ENCODE measurements at places on chromosomes 5 and 9.

GRCh38 chr5:105882956-105883481 is 1787.7 kb downstream of the EFNA5 start:
- DNase-seq = no peak

GRCh38 chr9:107881626-107882300 is 392.2 kb upstream of the KLF4 start:
- DNase-seq = no peak

GRCh38 chr9:113548221-113549041 is 84.9 kb downstream of the RGS3 start:
- DNase-seq = no peak

DNA sequence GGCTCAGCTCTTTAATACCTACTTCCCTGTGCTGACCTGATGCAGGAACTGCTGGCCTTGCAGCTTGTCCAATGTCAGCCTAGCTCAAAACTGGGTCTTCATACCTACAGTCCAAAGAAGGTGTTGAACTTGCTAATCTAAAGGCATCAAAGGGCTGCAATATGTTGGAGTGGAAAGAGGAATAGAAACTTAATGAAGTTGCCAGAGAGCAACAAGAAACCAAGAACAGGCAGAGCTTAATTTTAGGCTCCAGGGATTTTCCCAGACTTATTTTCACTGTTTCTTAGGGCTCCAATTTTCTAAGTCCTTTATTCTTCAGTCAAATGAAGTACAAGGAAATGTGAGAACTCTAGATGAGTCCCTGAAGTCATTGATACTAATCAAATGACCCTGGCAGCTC is 17.6 kb upstream of the ERCC6L2 start:
- DNase-seq = no peak

DNA sequence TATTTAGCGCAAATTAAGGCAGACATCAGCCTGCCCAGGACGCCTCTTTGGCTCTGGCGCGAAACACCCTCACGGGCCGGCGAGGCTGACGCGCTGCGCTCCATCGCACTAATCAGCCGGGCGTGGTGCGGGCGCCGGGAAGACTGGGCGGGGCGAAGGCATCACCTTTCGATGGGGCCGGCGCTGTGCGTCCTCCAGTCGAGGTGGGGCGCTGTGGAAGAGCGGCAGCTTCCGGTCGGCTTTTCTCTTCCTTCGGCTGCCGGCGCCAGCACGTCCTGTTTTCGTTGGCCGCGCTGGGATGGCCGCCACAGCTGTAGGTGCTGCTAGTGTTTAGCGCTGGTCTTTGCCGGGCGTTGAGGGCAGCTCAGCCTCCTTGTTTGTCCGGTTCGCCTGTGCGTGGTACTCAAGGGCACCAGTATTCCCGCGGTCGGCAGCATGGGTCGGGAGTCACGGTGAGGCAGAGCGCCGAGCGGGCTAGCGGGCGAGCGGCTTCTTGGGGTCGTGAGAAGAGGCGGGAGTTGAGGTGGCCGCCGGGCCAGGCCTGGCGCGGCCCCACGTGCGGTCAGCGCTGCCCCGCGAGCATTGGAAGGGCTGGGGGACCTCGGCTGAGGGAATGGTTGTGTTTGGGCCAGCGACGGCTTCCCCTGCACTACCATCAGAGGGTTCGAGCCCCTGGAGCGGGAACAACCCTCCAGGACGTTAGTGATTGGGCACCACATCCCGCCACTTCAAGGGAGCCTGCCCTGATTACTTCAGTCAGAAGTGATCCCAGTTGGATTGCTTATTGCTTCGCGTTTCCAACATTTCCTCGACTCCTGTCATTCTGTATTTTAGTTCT is at the start of gene DDX46:
Gene DDX46, plus strand, starts transcription at position 276 of the 838 bp plus-strand sequence. Its CDS starts 160 bp downstream, at position 436.
- DNase-seq = peak; percentile 98

- DNase-seq = no peak
Observed at GRCh38 chr5:102531506-102531905, 32.7 kb upstream of the SLCO6A1 start.

- no peak for DNase-seq
Observed at GRCh38 chr9:82783045-82783444, 279.9 kb downstream of the RASEF start.

- DNase-seq = no peak
Observed at GRCh38 chr5:117652958-117653280, 1078.3 kb upstream of the SEMA6A start.

GRCh38 chr9:2234371-2234893 is 219.3 kb downstream of the SMARCA2 start:
- DNase-seq = peak; percentile 47

DNA sequence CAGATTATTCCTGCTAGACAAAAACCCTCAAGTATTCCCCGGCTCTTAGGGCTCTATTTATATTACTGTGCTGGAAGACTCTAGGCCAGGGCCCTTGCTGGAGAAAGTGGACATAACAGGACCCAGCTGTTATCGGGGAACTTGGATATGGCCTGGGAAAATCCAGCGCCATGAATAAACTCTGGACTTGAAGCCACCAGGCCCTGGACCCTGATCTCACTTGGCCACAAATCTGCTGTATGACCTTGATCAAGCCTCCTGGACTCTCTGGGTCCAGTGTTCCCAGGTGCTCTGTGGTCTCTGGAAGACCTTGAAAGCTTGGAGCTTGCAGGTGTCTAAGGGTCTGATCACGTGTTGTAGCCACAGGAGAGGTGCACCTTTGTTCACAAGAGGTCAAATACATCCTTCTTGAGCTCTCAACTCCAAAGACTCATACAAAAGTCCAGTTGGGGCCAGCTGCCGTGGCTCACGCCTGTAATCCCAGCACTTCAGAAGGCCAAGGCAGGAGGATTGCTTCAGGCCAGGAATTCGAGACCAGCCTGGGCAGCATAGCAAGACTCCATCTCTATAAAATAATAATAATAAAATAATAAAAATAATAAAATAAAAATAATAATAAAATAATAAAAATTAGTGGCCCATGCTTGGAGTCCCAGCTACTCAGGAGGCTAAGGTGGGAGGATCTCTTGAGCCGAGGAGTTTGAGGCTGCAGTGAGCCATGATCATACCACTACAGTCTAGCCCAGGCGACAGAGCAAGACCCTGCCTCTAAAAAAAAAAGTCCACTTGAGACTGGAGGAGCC is 26.5 kb downstream of the COL27A1 start:
- no peak for DNase-seq

GRCh38 chr5:148585988-148586387 is 68.3 kb downstream of the HTR4 start:
- no peak for DNase-seq

DNA sequence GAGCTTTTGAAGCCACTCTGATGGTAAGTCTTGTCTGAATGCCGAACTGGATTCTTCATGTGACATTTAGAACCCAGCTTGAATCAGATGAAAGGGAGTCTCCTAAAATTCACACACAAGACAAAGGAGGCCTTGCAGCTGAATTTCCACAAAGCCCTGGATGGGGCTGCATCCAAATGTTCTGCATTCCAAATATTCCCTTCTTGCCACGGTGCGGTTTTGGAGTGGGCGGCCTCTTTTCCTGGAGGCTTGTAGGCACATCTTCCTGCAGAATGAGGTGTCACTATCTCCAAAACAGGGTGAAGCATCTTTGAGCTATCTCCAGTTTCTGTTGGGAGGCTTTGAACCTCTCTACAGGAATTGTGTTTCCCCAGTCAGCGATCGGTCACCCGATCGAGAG is 342.7 kb downstream of the ARHGEF28 start:
- no peak for DNase-seq

- DNase-seq = no peak
Observed at GRCh38 chr9:107213561-107214028, 69.5 kb upstream of the RAD23B start.

- peak; percentile 25 for DNase-seq
Observed at GRCh38 chr9:106286249-106286648, 576.7 kb upstream of the ZNF462 start.

DNA sequence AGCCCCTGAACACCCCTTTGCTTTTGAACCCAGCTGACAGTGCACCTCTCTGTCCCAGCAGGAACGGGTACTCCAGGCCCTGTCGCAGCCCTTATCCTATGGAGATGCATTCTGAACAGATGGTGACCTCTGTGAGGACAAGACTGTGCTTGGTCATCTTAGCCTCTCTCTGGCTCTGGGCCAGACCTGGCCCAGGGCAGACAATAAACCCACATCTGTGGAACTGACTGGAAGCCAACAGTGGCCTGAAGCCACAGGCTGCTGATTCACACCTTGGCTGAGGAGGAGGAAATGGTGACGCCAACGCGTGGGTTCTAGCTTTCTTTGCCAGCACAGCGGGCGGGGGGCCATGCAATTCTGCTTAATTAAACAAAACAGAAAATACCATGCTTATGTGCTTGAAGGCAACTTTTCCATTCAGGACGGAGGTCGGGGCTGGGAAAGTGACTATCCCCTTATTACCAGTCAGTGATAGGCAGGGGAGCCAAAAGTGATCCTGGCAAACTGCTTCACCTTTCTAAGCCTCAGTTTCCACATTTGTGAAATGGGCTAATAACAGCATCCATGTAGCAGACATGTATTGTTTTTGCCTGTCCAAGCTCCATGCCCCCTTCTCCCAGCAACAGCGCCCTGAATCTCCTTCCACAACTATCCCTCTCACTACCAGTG is 10.8 kb downstream of the SH3PXD2B start:
- no peak for DNase-seq

DNA sequence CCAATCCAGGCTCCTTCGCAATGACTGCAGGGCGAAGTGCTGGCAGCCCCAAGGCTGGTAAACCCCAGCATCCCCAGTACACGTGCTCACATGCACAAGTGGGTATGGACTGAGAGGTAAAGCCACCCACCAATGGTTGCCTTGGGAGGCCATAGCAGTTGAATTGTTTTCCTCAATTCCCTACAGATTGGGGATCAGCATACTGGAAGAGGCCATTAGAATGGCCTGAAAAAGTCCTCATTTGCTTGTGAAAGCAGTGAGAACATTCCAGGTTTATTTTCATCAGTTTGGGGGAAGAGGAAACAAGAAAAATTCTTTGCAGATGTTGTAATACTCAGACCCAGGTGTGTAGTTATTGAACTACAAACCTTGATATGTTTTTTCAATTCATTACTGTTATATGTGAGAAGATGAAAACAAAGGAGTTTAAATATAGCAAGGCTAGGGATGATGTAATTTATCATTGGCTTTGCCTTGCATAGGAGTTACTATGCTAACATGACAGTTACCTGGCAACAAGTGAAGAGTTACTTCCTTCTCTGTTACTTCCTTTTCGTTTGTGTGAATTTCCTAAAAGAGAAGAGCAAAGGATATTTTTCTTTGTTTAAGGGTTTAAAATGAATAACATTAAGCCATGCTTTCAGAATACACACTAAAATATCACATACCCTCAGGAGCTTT is 36.4 kb downstream of the MTMR12 start:
- DNase-seq = no peak

DNA sequence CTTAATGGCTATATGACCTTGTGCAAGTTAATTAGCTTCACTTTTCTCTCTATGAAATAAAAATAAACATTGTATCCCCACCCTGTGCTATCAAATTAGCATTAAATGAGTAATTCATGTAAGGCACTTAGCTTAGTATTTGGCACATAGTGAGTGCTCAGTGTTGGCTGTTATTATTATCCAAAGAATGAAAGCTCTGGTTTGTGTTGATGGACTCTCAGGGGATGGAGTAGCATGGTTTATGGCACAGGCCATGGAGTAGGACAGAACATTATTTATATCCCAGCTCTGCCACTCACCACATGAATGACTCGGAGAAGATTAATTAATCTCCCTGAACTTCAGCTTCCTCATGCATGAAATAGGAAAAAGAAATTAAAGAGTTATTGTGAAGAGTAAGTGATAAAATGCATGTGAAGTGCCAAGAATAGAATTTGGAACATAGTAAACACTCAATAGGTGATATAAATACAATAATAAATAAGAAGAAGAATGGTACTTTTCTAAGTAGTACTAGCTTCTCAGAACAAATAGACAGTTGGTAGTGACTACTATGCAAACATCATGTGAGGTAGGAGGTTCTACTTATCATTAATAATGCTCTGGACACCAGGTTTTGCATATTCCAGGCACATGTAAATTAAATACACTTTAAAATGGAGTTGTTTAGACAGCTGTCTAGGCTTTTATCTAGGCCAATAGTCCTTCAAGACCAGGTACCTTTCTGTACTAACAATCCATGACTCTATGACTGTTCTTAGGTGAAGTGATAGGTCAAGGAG is 146.4 kb downstream of the GRIA1 start:
- DNase-seq = no peak

GRCh38 chr5:37838152-37838932 is 1.5 kb downstream of the GDNF start:
- peak; percentile 39 for DNase-seq

GRCh38 chr9:121503444-121503843 is 3.8 kb upstream of the GGTA1 start:
- no peak for DNase-seq

DNA sequence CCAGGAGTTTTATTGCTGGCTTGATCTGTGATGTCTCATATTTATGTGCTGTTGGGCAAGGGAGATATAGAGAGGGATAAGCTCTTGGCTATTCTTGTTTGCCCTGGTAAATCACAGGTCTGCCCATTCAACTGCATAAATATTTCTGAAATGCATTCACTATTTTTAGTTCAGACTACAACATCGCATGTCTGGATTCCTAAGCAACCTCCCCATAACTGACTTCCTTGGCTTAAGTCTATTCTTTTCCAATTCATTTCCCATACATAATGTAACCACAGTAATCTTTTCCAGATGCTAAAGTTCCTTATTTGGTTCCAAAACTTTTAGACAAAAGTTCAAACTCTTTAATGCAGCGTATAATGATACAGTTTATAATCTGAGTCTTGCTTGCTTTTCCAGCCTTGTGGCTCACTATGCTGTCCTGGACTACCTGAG is 321.4 kb upstream of the ACTBL2 start:
- no peak for DNase-seq

DNA sequence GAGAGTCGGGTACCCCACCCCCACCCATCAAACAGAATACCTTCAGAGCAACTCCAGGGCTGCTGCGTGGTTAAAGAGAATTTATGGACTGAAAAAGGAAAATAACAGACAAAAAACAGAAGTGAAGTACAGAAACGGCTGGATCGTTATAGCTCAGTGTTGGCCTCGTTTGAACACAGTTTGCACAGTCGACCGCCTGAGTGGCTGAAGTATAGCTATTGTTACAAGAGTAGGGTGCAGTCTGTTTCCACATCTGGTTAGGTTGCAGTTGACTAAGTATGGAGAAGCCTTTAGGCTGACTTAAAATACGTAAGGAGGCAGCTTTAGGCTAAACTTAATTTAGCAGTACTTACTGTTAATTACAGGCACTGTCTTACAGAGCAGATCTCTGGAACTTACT is 121.2 kb downstream of the GCNT1 start:
- DNase-seq = no peak

- DNase-seq = no peak
Observed at GRCh38 chr5:170736966-170737365, 46.6 kb upstream of the GABRP start.

- no peak for DNase-seq
Observed at GRCh38 chr5:93039888-93040287, 541.1 kb downstream of the NR2F1-AS1 start.

DNA sequence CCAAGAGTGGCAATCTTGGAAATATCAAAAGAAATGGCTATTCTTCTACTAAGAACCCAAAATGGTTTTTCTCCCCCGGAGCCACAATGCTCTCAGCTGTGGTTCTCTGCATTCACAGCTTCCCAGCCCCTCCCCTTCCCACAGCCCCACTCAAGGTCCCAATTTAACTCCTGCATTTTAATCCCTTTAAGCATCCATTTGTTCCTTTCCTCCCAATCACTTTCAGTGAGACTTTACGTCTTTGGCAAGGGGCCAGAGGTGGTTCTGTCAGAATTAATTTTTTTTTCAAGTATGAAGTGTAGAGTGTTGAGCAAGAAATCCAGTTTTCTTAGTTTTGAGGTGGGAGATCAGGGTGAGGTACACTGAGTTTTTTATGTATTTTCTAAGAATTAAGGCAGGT is 256.9 kb downstream of the GLIS3 start:
- no peak for DNase-seq

Measured in glutamatergic neuron (in vitro differentiated cells).